Aortic smooth muscle cell (primary cell): ENCODE measurements at places on chromosomes 2 and 18. TPM values are rescaled to one million over a fixed set of nuclear protein-coding genes. Genes with fewer than 3 reads are reported as not detected.

The NCKAP5 gene
- 0.66 and 1.2 TPM in 2 replicates for total RNA-seq

The ANKRD44 gene
- total RNA-seq: 15.2 and 23.8 TPM in 2 replicates

The GKN2 gene
- total RNA-seq: not detected in 2 replicates

The CHRNA1 gene
- 0.06 and 0.13 TPM in 2 replicates for total RNA-seq

The PUM2 gene
- 26.4 and 34.6 TPM in 2 replicates for total RNA-seq

The MDH1B gene
- total RNA-seq: 1.3 and 1.7 TPM in 2 replicates

The RIT2 gene
- total RNA-seq: not detected in 2 replicates

The CNGA3 gene
- total RNA-seq: 0.13 TPM in 1 of 2 replicates, not detected in the other

The MEX3C gene
- 32.8 and 35.6 TPM in 2 replicates for total RNA-seq

The SERTAD2 gene
- 8.3 and 12.8 TPM in 2 replicates for total RNA-seq

The CIB4 gene
- total RNA-seq: not detected in 2 replicates

The CRACDL gene
- total RNA-seq: 0.12 and 0.13 TPM in 2 replicates

The IKZF2 gene
- total RNA-seq: 5.5 and 13.8 TPM in 2 replicates

The RAMP1 gene
- total RNA-seq: 3.2 and 14.9 TPM in 2 replicates

The DES gene
- total RNA-seq: 0.13 and 0.62 TPM in 2 replicates

The PLCD4 gene
- total RNA-seq: 2.1 and 4.0 TPM in 2 replicates

The SERPINB3 gene
- not detected in 2 replicates for total RNA-seq

The SERPINB13 gene
- not detected in 2 replicates for total RNA-seq

The ST6GAL2 gene
- total RNA-seq: not detected in 2 replicates
